T-helper 22 cell (primary cell): ENCODE measurements at places on chromosomes 4 and X.

DNA sequence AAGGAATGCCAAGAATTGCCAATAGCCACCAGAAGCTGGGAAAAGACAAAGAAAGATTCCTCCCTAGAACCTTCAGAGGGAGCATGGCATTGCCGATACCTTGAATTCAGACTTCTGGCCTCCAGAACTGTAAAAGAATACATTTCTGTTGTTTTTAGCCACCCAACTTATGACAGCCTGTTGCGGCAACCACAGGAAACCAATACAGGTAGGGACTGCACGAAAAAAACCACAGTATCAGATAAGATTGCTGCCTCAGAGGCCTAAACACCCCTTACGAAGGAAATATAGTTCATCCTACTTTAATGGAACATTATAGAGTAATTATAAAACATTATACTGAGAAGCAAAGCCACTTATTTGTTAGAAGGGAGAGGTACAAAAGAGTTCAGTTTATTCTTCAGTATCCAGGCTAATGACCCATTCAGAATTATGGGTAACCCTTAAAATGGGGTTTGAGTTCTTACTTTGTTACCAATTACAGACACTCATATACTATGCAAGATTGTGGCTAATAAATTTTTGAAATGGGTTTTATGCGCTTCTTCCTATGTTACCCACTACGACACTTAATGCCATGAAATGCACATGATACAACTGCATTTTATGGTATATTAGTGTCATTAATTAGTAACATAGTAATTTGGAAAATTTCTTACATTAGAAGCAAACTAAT lies 37.4 kb upstream of the SMIM10L2A start:
- DNase-seq, result peak; percentile 41

DNA sequence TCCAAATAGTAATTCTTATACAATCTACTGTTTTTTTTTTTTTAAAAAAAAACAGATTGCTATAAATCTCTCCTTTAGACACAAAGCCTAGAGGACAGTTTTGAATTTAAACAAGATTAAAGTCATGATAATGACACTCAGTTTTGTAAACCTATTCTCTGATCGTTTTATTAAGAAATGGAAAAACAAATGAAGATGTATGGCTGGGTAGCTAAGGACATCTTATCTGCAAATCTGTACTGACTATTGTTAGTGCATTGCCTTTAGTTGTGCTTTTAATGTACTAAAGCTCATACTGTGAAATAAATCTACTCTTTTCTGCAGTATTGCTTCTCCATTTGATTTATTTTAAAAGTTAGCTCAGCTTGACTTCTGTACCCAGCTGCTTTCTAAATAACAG lies 155.0 kb downstream of the UNC5C start:
- DNase-seq, result no peak

- DNase-seq, result no peak
These were observed 6.3 kb downstream of the PRAF2 start for GRCh38 chrX:49067285-49068120.

DNA sequence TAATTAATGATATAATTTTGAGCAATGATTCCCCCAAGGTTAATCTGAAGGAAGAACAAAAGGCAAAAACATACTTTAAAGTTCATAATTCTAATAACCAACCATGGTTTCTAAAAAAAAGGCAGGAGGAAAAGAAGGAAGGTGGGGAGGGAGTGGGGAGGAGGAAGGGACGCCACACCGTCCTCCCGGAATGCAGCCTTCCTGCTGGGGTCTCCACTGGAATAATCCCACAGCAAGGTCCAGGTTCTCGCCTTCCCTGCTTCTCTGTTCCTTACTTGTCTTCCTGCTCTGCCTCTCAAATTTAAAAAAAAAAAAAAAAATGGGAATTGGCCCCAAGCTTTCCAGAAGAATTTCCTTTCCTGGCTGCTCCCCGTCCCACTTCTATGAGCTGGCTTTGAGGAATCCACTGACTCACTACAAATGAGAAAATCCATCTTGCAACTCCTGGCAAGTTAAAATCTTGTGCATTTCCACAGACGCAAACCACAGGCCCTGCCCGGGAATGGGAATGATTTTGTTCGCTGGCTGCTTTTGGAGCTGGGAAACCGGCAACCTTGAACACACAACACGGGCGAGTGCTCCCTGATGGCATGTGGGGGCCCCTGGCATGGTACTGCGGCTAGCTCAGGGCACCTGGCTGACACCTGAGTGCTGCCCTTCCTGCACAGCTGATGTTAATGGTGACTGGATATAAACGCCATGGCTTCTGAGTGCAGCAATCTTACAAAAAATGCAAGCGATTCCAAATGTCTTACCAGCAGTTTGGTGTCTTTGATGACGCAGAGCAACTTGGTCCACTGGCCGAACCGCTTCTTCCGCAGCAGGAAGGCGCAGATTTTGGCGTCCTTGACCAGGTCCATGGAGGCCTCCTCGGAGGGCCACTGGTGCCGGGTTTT lies 97.0 kb downstream of the AFAP1 start:
- no peak for DNase-seq

DNA sequence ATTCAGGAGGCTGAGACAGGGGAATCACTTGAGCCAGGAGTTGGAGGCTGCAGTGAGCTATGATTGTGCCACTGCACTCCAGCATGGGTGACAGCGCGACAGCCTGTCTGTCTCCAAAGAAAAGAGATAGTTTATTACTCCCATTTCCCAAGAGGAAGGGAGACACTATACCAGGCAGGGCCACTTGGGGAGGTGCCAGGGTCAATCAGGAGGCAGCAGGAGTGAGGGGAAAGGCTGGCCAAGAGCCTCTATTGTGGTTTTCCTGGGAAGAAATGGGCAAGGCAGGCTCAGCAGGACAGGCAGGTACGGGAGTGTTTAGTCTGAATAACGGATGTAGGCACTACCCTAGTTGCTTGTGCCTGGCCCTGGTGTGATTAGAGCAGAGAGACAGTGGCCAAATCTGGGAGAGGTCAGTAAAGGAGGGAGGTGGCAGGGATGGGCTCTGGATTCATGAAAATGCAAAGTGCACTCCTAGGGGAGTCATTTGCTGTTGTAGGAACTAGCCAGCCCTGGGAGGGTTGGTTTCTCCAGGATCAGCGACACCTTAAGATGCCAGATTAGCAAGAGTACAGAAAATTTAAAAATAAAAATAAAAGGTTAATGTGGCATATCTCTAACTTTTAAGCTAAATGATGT lies 20.2 kb upstream of the CDKN2AIP start:
- DNase-seq, result no peak

- peak; percentile 26 for DNase-seq
These were observed 60.9 kb downstream of the LEF1 start for GRCh38 chr4:108107729-108108382.

- no peak for DNase-seq
These were observed 62.6 kb upstream of the KLF3 start for GRCh38 chr4:38601244-38601915.

- no peak for DNase-seq
These were observed 33.7 kb downstream of the GABRB1 start for GRCh38 chr4:47065051-47065481.

GRCh38 chrX:3585719-3586118 lies 127.7 kb downstream of the PRKX start:
- DNase-seq, result no peak

GRCh38 chrX:24480400-24480865 lies 15.3 kb downstream of the PDK3 start:
- no peak for DNase-seq

DNA sequence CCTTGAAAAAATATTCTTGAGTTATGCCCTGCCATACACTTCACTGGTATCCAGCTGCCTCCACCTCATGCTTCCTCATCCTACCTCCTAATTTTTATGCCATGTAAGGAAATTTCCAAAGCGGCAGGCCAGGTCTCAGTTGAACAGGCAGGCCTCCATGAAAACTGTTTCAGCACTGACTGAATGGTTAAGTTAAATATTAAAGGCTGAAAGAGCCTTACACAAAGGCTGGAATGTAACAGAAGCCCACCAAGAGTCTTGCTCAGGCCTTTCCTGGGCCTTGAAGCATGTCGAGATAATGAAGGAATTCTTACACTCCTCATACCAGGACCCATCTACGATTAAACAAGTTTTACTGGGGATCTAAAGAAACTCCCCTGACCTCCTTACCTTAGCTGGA lies 359.6 kb upstream of the NOCT start:
- DNase-seq, result no peak

DNA sequence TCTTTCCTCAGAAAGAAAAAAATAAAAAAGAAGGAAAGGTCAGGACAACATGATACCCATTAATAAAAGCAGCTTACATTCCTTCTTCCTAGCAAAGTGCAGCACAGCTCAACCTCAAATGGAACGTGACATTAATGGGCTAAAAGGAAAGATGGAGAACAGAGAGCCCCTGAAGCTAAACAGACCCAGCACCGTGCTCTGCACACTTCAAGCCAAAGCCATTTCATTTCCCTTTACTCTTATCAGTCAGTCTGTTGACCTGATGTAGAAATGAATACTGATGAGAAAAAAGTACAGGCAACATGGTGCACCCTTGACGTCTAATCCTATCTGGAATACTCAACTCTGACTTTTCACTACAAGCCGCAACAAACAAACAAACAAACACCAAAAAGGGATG lies 57.7 kb upstream of the EDNRA start:
- DNase-seq, result no peak

DNA sequence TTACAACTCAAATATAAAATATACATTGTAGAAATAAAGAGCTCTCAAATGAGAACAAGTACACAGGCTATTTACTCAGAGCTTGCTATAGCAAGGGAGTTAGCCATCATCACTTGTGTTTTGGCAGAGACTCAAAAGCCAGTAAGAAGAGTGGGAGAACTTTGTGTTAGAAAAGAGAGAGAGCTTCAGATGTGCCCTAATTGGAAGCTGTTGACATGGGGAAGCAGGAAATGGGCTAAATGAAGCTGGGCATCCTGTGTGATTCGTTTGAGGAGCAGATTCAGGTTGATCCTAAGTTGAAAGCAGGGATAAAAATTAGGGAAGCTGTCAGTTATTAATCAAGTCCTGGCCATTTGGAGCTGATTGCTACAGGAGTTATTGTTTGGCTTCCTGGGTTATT lies 207.4 kb upstream of the MAOA start:
- no peak for DNase-seq
